ENCODE measurements at places on chromosomes 1 and 21.
A peak's percentile ranks its signal among the peaks of the same experiment; 100 is the strongest.

GRCh38 chr1:240134596-240134995 is 42.9 kb downstream of the FMN2 start:
- no peak for DNase-seq

DNA sequence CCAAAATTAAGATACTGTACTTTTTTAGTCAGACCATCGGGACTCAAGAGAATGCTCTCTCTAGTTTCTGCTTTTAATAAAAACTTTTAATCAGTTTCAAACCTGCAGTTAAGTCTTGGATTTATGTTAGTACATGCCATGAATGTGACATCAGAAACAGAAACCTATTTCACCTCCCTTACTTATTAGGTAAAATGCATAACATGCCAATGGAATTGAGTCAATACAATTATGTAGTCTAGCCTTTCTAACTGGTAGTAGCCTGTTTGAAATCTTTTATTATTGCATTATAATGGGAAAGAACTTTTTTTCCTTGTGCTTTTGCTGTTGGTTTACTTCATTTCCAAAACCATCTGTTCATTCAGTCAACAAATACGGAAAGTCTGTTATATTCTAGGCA is 4.8 kb downstream of the PHACTR4 start:
- no peak for DNase-seq

DNA sequence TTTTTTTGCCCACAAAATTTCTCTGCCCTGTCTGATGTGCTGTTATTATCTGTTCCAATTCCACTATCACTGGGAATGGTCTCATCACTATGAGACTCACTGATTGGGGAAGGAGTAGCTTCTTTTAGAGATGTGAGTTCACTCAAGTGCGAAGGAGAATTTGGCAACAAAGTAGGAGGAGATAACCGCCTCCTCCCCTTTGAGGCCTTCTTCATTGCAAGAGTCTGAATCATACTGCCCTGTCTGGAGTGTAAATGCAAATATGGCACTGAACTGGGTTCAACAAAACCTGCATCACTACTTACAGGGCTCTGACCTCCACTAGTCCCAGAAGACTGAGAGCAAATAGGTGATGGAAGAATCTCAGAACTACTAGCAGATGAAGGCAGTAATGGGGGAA is 83.4 kb downstream of the ASH1L start:
- no peak for DNase-seq

DNA sequence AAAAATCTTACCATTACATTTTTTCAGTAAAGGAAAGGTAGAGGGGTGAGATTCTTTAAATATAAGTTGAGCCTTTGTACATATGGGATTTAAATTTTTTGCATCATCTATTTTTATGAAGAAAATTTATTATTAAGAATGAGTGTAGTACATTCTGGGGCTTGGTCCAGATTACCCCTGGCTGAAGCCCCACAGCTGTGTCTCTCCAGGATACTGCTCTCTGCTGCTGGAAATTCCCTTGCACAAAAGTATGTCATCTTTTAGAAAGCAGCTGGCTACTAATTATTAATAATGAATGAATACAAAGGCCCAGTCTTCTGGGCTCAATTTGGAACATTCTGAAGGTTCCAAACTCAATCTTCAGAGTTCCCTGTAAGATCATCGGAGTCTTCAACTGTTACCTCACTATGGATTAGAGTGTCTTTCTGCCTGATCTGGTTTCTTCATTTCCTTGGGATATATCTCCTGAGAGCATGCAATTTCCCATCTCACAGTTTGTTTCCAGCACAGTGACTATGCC is 428.6 kb upstream of the BRINP3 start:
- DNase-seq = no peak

DNA sequence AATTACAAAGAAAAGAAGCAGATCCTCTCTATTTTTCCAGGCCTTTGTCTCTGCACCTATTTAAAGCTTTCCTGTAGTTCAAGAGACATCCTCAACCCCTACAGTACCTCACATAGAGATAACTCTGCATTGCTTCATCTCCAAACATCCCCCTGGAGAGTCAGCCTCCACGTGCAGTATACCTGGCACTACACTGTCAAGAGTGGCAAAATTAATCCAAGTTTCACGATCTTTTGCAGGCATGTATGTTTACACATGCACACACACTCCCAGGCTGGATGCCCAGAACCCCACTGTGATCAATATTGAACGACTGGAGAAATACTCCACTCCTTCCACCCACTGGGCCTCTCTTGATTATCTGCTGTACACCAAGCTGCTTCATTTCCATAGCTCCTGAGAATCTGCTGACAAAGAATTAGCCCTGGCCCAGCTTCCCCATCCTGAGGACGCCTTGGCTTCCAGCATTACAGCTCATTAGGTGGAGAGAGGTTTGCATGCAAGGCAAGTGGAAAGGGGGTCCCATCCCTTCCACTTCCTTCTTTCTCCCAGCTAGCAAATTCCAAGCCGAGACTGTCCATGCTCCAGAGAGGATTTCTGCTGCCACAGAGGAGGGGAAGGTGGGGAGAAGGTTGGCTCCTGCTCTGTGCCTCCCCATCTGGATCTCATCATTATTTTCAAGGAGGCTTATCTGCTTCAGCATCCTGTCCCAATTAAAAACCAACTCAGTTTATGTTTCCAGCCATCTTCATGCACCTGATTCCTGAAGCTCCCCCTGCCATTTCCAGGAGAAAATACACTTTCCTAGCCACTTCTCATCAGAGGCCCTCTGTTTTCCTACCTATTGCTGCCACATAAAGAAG is 66.5 kb upstream of the GOLT1A start:
- DNase-seq = no peak

DNA sequence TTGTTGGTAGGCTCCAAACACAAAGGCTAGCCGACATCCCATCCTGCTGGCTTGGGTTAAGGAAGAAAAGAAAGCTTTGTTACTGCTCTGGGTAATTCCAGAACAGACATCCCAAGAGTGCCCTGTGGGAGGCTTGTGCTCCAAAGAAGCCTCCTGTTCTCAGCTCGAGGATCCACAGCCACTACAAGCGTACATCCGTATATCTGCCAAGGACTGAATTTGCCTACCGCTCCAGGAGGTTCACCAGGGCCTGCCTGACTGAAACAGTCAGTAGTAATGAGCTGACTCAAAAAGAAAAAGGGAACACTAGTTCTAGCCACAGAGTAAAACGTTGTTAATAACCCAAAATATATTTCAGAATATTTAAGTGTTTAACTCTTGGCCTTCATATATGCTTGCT is 24.8 kb upstream of the MUTYH start:
- no peak for DNase-seq

DNA sequence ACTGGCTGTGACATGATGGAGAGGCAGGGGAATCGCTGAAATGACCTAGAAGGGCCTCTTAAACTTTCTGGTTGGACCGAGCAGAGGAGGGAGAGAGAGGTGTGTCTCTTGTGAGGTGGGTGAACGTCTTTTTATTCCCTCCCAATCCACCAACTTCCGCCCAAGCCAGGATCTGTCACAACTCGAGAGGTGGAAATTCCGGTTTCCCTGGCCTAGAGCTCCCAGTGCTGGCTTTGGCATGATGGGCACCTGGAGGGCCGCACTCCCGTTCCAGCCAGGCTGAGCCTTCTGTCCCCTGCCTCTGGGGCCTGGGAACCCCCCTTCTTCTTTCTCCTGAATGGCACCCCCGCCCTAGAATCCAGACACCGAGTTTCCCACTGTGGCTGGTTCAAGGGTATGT is at the start of gene SEMA4A:
Gene SEMA4A, plus strand, starts transcription at position 224 of the 400 bp plus-strand sequence. CDS start 994 bp downstream, outside the sequence.
- DNase-seq = no peak

GRCh38 chr1:223479261-223479660 is 86.0 kb downstream of the CCDC185 start:
- DNase-seq = no peak

GRCh38 chr21:32523988-32524719 is 61.2 kb downstream of the TCP10L start:
- DNase-seq = no peak

DNA sequence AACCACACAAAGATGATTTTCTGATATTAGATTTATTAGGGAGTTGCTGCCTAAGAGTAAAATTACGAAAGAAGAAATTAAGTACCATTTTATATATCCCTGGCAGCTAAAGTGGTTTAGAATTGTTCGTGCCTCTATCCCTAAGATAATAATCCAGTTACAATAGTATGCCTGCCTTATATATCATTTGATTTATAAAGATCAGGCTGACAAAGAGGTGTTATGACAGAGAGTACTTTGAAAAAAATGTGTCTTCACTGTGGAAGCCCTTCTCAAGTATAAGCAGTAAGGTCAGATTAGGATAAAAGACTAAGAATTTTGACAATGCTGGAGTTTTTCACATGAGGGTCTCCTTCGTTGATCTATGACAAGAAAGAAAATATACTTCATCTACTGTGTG is 619.9 kb downstream of the ADGRL2 start:
- DNase-seq = no peak

DNA sequence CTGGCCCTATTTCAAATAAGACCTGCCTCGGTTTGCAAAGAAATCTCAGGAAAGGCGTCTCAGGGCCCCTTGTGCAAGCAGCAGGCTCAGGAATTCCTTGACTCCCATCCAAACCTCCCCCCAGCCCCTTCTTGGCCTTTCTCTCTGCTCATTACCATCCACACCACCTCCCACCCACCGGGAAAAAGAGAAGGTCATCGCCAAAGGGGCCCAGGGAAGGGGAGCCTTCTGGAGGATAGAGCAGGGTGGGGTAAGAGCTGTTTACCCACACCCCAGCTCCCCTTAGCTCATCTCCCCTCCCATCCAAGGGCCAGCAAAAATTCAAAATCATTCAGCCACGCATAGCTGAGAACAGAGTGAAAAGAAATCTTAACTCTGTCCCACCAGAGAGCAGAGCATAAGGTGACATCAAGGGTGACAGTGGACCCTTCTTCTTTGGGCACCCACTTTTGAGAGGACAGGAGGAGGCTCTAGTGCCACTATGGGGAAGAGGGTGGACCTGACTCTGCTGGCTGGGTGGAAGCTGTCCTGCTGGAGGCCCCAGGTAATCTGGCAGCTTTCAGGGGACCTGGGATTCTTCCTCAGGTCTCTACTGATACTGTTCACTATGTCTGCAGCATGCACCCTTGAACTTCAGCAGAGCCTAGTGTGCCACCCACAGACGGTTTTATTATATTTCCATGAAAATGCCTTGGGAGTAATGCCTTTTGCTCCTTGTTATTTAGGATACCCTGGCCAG is 3.9 kb upstream of the WNT2B start:
- no peak for DNase-seq

- no peak for DNase-seq
Measured at GRCh38 chr1:235932090-235932510, 65.4 kb upstream of the LYST start.

GRCh38 chr1:55970526-55971110 is 608.7 kb downstream of the PLPP3 start:
- no peak for DNase-seq

DNA sequence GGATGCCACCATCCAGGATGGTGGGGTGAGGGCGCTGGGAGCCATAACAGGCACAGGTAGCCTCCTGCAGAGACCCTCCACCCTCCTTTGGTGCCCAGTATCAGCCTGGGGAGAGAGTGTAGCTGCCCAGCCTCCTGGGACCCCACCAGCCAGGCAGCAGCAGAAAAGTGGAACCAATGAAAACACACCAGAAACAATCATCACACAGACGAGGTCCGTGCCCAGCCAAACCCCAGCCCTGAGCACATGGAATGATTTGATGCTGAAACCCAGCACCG is 285.1 kb downstream of the PTPRU start:
- no peak for DNase-seq

DNA sequence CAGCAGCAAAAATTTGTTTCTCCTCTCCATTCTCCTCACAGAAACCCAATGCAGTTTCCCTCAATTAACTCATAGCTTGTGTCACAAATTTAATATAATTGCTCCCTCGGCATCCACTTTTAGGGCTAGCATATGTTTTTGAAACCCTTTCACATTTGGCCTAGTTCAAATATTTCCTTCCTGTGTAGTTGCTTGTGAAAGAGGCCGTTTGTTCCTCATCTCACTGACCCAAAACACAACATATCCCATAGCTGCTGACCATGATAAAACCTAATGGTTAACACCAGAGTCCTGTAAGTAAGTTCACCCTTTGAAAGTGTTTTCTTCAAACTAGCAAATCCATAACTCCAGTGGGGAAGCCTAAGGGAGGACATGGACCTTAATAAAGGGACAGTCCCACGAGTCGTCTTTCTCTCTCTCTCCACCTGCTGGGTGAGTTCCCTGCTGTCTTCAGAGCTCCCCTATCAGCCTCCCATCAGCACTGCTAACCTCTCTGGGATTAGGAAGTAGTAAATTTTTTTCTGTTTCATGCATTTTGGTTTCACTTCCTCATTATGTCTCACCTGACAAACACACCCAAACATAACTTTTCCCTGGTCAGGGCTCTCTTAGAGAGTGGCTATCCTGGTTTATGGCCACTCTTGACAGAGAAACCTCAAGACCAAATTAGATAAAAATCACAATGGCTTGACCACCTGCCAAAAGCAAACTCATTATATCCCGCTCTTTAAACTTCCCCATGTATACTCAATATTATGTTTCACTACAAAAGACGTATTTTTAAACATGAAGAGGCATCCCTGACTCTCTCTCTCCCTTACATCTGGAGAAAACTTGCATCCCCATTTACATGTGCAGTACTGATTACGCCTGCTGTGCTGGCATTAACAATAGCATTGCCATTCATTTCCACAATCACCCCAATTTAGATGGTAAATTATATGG is 177.7 kb upstream of the HP1BP3 start:
- DNase-seq = no peak

- no peak for DNase-seq
Measured at GRCh38 chr1:162983671-162984425, 85.3 kb upstream of the RGS4 start.

- no peak for DNase-seq
Measured at GRCh38 chr1:181345146-181345545, 138.2 kb upstream of the CACNA1E start.

- no peak for DNase-seq
Measured at GRCh38 chr21:31509194-31510017, 150.1 kb upstream of the SOD1 start.

GRCh38 chr1:170530972-170531757 is 801 bp upstream of the GORAB start:
- DNase-seq = no peak

DNA sequence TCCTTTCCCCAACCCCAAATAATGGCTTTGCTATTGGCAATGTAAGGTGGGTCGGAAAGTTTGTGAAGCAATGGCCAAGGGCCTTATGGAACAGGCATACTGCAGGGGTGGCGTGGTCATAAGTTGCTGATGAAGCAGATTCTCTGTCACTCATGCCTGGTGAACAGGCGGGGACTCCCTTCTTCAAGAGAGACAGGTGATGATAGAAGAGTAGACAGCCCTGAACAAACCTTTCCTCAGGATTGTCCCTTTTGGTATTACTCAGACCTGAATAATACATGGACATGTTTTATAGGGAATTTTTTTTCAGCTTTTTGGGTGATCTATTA is 12.7 kb downstream of the DDR2 start:
- DNase-seq = no peak

DNA sequence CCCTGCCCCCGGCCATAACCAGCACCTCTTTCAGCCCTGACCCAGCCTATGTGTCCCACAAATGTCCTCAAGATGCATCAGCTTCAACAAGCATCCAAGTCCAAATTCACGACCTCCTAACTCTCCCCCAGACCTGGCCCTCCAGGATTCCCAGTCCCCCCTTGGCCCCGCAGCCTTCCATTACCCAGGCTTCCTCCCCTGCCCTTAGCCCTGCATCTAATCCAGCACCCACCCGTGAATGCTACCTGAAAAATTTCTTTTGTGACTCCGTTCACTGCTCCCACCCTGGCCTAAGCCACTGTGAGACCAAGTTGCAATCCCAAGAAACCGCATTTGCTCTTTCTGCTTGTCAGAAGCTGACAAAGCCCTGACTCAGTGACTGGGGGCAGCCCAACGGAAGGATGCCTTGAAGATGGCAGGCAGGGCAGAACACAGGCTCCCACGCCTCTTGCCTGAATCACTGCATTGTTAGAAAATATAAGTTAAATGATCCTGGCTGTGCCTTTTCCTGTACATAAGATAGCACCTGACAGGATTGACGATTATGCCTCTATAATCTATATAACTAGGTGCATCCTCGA is 939 bp upstream of the MFAP2 start:
- peak; percentile 55 for DNase-seq
